Activated CD8-positive, alpha-beta memory T cell treated with anti-CD3 and anti-CD28 coated beads for 1 hour (primary cell): ENCODE measurements at places on chromosomes 11 and 22.
A peak's percentile ranks its signal among the peaks of the same experiment; 100 is the strongest.

DNA sequence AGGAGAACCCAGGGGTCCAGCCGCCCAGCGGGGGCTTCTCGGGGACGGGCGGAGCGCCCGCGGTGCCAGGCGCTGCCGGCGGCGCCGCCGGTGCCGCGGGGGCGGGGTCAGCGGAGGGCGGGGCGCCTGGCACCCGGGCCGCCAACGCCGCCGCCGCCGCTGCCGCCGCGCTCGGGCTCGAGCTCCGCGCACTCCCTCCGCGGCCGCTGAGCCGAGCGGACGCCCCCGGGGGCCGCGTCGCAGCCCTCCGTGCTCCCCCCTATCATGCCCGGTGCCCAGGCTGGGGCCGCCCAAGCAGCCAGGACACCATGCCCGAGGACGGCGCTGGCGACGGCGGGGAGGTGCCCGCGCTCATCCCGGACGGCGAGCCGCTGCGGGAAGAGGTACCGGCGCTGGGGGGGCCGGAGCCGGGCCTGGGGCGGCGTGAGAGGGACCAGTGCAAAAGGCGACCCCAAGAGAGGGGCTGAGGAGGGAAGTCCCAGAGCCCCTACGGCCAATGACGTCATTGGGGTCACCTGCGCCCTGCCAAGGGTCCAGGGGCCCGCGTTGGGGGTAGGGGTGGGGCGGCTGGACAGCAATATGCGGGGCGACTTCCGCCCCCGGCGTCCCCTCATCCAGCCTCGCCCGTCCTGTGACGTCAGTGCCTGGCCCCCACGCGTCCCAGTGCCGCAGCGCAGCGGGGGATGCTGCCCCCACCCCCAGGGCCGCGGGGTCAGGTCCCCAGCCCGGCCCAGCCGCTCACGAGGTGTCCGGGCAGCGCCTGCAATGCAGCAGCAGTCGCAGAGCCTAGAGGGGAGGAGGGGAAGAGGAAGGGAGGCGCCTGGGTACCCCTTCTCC is at the start of gene TMEM151A:
TMEM151A (plus strand) TSS at position 189 of the 837 bp plus-strand sequence; CDS start at position 309, 120 bp downstream.
- no peak for DNase-seq

DNA sequence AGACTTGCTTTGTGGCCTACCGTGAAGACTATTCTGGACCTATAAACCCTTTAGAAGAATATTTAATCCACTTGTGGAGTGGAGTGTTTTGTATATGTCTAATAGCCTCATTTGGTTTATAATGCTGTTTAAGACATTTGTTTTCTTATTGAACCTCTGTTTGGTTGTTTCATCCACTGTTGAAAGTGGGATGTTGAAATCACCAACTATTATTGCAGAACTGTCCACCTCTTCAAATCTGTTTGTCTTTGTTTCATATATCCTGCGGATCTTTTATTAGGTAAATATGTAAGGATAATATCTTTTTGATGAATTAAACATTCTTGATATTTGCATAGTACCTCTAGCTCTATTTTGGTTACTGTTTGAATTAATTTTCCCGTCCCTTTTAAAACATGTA is 49.1 kb downstream of the XKR3 start:
- DNase-seq = no peak

DNA sequence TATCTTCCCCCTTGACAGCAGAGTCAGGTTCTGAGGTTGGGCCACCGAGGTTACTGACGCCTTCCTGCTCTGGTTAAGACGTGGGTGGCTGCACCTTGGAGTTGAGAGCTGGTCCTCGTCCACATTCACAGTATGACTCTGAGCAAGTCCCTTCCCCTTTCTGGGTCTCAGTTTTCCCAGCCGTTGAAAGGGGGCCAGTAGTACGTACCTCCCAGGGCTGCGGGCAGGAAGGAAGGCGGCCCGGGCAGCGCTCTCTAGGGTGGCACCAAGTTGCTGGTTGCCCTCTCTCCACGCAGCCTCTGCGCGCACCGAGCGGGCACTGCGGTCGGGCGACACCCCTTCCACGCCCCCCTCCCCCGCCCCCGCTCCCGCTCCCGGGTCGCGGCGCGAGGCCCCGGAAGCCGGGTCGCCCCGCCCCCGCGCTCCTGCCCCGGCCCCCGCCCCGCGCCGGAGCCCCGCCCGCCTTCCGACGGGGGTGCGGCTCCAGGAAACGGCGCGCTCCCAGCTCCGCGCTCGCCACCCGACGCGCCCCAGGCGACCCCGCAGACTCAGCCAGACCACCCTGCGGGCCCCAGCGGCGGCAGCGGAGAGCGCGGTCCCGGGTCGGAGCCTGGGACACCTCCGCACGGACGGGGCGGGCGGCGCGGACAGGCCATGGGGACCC is at the start of gene EHBP1L1:
EHBP1L1 (plus strand) TSS at position 486 of the 664 bp plus-strand sequence. CDS start 250 bp downstream, outside the sequence.
- no peak for DNase-seq

DNA sequence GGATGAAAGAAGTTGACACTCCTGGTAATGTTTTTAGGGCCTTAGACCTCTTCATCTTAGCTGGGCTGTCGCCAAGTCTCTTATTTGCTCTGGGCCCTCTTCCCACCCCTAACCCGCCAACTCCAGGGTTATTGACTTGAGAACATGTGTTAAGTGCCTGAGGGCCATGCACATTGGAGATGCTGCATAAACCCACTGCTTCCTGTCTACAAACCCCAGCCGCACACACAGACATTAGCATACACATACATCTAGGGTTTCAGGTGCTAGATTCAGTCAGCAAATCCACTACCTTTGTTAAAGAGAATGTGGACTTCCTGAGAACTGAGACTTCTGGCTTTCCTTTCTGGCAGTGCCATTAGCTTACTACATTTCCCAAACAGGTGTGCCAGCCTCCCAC is 817 bp downstream of the PANX3 start:
- no peak for DNase-seq

GRCh38 chr11:67662142-67662834 is 11.8 kb upstream of the ACY3 start:
- DNase-seq = no peak

DNA sequence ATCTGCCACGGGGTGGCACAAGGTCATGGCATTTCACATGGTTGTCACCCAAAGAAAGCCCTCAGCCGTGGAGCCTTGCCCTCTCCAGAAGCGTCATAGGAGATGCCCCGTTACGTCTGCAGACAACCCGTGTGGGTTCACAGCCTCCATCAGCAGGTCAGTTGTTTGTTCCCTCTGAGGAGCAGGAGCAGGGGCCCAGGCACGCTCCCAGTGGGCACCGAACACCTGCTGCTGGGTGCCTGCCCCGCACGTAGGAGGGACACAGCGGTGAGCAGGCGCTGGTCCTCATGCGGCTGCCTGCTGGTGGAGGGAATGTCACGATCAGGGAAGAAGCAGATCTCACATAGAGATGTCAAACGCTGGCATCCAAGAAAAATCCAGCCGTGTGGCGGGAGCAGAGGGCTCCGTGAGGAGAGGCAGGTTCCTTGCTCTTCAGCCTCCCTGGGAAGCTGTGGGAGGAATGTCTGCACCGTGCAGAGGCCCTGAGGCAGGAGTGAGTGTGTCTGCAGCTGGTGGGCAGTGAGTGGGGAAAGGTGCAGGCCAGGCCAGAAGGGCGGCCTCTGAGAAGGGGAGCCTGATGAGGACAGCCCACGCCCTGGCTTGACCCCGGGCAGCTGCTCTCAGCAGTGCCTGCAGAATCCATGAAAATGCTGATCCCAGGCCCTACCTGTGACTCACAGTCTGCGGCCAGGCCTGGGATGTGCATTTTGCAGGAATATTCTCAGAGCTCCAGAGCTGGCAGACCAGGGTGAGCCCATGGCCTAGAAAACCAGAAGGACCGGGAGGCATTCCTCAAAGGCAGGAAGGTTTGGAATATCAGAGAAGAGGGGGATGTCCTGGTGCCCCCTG is 36.4 kb upstream of the TH start:
- DNase-seq = no peak

DNA sequence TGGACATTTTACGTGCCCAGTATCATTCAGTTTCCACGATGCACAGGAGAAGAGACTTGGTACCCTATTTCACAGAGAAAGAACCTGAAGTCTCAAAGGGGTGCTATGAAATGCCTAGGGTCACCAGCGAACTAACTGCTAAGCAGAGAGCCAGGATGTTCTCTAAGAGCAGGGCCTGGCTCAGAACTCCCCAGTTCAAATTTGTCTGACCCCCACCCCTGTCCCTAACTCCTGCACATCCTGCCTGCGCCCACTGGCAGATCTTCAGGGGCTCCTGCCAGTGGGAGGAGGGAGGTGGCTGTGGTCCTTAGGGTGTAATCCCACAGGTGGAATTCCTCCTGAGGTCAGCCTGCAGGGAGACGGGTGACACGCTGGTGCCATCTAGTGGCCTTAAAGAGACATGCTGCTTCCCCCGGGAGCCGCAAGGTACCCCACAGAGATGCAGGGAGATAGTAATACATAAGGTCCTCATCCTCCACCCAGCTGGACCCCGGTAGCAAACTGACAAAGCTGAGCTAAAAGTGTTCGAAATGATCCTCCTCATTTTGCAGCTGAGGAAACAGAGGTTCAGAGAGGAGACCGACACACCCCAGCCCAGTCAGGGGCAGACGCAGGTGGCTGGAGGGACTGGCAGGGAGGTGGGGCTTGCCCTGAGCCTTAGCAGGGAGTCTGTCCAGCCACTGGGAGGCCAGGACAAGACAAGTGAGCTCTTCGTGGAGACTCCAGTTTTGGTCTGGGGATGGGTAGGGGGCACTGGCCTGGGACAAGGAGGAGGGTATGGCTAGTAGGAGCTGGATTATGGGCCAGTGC is 34.1 kb downstream of the MB start:
- no peak for DNase-seq

DNA sequence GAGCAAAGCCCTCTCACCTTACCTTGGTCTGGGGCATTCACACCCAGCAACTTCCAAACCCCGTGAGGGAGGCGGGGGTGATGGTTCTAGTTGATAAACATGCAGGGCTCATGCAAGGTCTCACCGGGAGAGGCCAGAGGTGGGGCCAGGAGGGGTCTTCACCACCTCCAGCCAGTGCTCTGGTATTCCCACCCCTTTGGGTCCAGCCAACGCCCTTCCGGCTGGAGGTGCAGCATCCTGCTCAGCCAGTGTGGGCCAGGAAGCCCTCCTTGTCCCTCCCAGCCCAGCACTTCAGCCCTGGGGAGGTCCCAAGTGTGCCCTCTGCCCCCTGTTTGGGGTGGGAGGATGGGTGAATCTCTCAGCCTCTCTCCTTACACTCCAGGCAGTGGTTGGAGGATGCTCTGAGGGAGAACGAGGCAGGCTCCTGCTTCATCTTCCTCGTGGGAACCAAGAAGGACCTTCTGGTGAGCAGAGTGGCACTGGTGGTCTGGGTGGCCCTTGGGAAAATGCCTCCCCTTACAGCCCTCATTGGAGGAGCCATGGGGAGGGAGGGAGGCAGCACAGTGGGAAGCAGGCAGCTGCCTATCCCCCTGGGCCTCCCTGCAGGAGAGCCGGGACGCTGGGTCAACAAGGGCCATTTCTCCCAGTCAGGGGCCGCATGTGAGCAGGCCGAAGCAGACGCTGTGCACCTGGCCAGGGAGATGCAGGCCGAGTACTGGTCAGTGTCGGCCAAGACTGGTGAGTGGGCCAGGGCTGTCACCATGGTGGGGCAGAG is 13.4 kb downstream of the RAB36 start:
- DNase-seq = no peak

- DNase-seq = no peak
These were observed 7.3 kb upstream of the TP53I11 start for GRCh38 chr11:44957776-44958564.

GRCh38 chr22:44881624-44882023 is 128.2 kb downstream of the PHF21B start:
- DNase-seq = no peak

DNA sequence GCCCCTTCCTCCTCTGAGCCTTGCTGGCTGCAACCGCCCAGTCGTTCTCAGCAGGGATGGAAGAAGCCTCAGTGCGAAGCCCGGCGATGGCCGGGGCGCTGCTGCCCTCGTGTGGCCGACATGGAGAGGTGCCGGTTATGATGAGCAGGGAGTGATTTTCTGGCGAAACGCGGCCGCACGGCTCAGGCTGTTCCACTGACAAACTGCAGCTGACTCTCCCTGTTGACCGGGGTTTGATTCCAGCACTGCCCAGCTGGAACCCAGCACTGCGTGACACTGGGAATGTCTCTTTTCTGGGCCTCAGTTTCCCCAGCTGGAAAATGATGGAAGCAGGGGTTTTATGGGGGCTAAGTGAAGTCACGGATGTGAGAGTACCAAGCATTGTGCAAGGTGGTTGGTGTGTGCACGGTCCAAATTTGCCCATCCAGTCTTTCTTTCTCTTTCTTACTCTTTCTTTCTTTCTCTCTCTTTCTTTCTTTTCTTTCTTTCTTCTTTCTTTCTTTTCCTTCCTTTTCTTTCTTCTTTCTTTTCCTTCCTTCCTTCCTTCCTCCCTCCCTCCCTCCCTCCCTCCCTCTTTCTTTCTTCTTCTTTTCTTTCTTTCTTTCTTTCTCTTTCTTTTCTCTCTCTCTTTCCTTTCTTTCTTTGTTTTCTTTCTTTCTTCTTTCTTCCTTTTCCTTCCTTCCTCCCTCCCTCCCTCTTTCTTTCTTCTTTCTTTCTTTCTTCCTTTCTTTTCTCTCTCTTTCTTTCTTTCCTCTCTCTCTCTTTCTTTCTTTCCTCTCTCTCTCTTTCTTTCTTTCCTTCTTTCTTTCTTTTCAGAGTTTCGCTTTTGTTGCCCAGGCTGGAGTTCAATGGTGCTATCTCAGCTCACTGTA is 25.8 kb upstream of the MPPED1 start:
- DNase-seq = peak; percentile 60

GRCh38 chr22:50081426-50082196 is 3.6 kb downstream of the MLC1 start:
- no peak for DNase-seq
